Stimulated activated CD4-positive, alpha-beta T cell treated with anti-CD3 and anti-CD28 coated beads, Interleukin-12 subunit alpha, Interleukin-12 subunit beta, amount 100 ng/mL, for 4 hours (primary cell): ENCODE measurements at places on chromosomes 13 and 19.

- no peak for DNase-seq
Measured at GRCh38 chr13:52638666-52639328, 3.4 kb upstream of the HNRNPA1L2 start.

- DNase-seq = no peak
Measured at GRCh38 chr13:108752276-108752675, 122.9 kb downstream of the MYO16 start.

GRCh38 chr13:93976528-93976927, 503.0 kb downstream of the DCT start:
- DNase-seq = no peak

GRCh38 chr19:4103080-4103433, 20.9 kb downstream of the MAP2K2 start:
- no peak for DNase-seq

GRCh38 chr13:51538591-51539179, 45.6 kb upstream of the WDFY2 start:
- no peak for DNase-seq
